ENCODE measurements at places on chromosomes 16 and 17.

GRCh38 chr16:80608946-80609345, 68.2 kb downstream of the DYNLRB2 start:
- no peak for DNase-seq

- no peak for DNase-seq
These were observed 13.5 kb upstream of the KSR1 start for GRCh38 chr17:27442702-27443101.

GRCh38 chr17:38967290-38967738, at the start of gene FBXO47:
TSS of gene FBXO47 (minus strand) at chr17:38967403. CDS start at chr17:38963025, 4,378 bp downstream.
- peak; percentile 86 for DNase-seq

DNA sequence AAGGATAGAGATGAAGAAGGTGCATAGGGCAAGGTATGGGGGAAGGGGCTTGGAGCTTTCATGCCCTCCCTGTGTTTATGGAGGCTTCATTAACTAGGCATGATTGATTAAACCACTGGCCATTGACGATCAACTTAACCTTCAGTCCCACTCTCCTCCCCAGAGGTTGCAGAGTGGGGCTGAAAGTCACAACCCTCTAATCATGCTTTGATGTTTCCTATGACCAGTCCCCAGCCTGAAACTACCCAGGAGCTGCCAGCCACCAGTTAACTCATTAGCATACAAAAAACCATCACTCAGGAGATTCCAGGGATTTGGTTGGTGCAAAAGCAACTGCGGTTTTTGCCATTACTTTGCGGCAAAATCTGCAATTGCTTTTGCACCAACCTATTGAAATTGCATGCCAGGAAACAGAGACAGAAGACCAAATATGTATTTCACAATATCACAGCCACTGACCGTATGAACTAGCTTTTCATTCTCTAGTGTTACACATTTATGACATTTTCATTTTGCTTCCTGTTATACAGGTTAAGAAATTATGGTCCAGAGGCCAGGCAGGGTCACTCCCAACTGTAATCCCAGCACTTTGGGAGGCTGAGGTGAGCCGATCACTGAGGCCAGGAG, 5.4 kb downstream of the GFOD2 start:
- DNase-seq: no peak

DNA sequence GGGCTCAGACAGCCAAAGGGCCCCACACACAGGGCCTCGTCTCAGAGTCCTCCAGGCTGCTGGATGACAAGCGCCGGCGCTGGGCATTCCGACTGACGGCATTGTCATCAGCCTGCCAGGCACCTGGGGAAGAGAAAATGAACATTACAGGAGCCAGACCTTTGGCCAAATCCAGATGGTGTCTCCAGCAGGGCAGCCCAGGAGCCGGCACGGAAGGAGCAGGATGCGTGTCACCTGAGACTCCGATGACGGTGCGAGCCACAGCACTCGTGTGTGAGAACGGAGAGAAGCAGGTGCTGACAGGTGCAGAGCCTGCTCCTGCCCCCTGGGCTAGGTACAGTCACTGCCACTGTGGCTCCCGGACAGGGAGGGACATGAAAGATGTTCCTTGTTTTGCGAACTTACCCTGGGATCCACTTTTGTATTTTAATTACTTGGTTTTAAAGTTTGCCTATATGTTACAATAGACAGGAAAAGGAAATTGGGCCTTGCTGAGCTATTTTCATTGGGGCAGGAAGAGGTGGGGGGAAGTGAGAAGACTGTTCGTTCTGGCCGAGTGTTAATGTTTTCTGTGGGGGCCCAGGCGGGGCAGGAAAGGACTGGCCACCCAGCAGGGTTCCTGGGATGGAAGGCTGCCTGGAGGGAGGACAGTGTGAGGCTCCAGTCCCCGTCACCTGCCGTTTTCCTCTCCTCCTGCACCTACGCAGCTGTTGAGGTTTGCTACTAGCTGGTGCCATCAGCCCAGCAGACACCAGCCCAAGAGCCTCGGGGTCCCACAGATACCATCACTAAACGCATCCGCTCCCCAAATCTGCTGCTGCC, 4.4 kb upstream of the FOXJ1 start:
- no peak for DNase-seq

Data from astrocyte of the hippocampus (primary cell).